ENCODE measurements at places on chromosomes 1 and 21.

GRCh38 chr1:205907794-205908193 lies 35.5 kb downstream of the SLC26A9 start:
- DNase-seq: no peak

- DNase-seq: peak; percentile 50
These were observed 1.9 kb upstream of the DHRS3 start for GRCh38 chr1:12619792-12620487.

DNA sequence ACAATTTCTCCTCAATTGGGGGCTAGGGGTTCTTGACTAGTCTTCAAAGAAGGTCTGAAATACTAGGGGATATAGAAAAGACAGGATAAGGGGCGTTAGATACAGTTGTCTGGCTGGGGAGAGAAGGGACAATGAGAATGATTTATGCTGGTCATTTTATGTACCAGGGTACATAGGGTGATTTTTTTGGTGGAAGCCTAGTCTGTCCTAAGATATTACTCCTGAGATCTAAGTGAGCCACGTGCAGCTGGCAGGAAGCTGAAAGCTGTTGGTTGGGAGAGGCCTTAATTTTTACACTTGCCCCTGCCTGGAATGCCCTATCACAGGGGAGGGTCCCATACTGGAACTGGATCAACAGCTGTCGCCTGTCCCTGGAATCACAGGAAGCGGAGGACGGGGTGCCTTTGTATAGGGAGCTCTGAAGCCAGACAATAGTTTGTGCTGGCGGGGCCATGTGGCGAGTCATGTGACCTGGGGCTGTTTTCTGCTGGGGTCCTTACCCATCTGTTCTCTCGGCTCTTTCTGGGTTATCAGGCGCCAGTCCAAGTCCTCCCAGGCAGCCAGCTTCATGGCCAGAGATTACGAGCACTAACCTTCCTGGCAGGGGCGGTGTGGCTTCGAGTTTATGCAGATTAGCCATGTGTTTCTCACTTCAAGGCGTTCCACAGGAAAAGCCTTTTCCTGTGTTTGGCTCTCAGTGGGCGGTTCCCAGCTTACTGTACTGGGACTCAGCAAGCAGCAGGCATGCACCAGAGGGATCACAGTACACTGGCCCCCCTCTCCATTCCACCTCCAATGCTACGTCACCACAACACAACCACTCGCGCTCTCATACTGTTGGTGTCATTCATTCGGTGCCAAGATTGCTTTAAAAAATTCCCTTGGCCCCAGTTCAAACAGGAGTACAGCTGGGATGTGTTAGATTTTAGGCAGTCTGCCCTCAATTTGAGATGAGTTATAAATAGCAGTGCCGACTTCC lies 27.5 kb downstream of the ARID1A start:
- DNase-seq: peak; percentile 86

- DNase-seq: no peak
These were observed 201.6 kb upstream of the PTBP2 start for GRCh38 chr1:96519851-96520578.

- DNase-seq: no peak
These were observed 4.8 kb downstream of the ARPC5 start for GRCh38 chr1:183630748-183631147.

DNA sequence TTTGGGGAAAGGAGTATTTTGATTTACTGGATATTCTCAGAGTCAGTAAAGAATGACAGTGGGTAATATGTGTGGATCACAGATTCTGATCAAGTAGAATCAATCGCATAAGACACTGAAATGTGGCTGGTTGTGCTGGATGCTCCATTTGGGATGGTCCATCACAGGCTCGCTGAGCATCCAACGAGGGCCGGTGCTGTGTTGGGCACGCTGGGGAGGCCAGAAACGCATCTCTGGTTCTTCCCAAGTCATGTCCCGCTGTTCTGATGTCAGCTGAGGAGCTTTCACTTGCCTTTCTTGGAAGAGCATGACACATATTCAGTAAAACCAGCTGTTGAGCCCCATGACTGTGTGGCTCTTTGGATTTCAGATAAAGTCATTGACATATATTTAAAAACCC lies 72.0 kb downstream of the UMODL1 start:
- DNase-seq: no peak

DNA sequence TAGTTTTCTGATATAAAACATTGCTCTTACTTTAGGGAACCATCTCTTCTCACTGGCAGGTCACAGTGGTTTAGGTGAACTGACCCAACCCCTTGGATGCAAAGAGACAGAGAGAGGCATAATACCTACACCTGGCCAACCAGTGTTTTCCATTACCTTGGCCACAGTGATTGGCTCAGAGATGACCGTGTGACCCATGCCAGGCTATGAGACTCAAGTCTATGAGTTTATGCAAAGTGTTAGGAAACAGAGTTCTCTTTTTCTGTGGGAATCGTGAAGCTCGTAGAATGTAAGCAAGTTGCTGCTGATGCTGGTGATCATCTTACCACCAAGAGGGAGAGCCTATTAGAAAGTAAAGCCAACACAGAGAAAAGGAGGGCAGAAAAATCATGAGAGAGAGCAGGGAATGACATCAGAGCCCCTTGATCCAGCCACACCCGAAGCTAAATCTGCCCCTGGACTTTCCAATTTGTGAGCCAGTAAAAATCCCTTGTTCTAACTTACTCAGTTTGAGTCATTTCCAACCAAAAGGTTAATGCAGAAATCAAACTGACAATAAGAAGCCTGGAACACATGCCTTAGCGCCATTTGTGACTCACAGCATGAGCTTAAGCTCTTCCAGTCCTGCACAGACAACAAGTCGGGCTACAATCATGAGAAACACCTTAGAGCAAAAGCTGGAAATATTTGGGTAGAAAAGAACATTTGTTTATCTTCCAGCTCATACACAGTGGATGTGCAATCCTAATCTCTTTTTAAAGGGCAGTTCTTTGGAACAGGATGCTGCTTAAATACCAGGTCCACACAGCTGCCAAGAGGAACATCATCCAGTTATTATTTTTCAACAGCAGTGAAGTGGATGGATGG lies 81.3 kb upstream of the KAZN start:
- DNase-seq: peak; percentile 91

- no peak for DNase-seq
These were observed 151.7 kb downstream of the SEC16B start for GRCh38 chr1:177817937-177818875.

DNA sequence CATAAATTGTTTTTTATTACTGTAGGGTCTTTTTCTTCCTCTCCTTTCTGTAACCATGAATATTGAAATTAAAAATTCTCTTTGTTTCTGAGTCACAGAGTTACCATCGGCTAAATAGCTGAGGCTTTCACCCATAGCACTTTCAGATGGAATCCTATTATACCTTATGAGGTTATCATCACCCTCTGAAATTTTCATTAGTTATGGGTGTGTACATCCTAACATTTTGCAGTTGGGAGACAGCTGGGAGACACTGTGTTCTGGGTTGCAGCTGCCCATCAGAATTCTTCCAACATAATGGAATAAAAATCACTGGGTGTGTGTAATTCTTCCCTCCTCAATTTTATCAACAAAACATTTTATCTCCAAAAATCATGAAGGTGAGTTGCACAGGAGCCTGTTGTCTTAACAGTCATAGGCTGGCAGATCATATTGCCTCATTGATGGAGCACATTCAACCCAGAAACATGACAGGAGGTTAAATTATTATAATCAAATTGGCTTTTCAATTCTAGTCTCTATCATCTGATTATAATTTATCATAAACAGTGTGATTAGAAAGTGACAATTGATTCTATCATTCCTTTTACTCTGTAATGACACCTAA lies 17.4 kb downstream of the CYYR1 start:
- no peak for DNase-seq

DNA sequence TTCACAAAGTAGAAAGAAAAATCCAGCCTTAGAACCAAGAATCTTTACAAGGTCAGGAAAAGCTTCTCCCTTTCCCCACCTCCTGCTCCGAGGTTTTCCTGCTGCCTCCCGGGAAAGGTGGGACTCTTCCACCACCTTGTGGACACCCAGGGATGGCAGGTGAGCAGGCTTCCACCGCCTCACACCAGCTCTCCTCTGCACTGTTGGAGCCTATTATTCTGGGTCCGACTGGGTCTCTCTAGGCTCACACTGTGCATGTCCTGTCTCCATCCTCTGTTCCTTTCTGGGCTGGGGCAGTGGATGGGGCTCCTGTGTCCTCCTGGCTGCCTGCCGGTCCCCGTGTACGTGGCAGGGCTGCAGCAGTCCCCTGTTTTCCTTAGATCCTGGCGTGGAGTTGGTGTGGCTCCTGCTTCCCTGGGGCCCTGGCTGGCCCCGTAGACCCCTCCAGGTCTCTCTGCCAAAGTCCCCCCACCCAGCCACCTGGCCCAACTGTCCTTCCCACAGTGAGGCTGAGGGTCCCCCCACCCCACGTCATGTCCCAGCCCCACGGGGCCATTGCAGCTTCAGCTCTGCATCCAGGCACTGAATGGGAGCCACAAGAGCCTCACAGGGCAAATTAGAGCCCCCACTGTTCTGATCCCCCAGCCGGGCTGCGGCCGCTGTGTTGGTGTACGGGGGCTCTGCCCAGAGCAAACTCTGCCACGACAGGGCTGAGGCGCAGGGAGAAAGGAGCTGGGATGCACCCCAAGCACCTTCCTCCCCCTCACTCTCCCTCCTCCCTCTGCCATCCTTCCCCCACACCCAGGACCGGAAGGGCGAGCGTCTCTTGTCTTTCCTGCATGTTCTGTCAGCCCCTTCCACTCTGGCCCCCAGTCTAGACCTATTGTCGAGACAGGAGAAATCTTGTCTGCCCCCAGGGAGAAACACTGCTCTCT lies 3.3 kb upstream of the SLC45A1 start:
- peak; percentile 74 for DNase-seq

DNA sequence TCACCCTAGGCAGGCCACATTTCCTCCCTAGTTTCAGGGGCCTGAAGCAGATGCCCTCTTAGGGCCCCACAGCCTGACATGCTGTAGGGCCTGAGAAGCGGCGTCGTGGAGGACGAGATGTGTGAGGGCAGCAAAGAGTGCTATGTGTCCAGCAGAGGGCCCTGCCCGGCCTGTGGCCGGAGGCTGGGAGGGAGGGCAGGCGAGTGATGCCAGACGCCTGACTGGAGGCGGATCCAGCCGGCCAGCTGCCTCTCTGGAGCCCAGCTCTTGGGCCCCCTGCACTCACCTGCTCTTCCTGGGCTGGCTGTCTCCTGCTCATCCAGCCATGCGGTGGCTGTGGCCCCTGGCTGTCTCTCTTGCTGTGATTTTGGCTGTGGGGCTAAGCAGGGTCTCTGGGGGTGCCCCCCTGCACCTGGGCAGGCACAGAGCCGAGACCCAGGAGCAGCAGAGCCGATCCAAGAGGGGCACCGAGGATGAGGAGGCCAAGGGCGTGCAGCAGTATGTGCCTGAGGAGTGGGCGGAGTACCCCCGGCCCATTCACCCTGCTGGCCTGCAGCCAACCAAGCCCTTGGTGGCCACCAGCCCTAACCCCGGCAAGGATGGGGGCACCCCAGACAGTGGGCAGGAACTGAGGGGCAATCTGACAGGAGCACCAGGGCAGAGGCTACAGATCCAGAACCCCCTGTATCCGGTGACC lies at the start of gene GPR37L1:
Gene GPR37L1, plus strand, starts transcription at position 279 of the 697 bp plus-strand sequence. Its CDS starts 47 bp downstream, at position 326.
- DNase-seq: no peak

- no peak for DNase-seq
These were observed 105.2 kb downstream of the XCL2 start for GRCh38 chr1:168438626-168439025.

DNA sequence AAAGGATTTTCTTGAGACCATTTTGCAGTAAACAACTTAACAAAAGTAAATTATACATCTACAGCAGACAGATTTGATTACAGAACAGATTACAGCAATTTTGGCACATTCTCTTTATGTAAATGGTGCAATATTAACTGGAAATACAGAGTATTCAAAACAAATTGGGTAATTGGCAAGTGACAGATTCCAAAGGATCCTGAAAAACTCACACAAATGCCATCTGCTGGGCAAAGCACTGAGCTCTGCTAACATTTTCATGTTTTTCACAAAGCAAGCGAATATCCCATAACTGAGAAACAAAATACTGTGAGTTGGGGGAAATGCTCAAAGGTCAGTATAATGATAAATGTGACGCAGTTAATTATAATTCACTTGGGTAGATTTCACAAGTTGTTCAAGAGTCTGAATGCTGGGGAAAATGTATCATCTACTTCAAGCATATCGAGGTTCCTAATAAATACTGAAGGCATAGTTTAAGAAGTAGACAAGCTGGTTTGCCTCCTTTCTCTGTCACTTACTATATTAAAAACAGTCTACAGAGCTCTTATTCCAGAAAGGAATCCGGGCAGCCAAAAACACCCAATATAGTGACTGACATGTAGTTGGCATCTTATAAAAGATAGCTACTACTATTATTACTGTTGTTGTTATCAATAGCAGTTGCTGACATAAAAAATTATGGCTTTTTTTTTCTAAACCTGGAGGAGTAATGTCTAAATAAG lies 75.8 kb upstream of the SDC3 start:
- DNase-seq: no peak

DNA sequence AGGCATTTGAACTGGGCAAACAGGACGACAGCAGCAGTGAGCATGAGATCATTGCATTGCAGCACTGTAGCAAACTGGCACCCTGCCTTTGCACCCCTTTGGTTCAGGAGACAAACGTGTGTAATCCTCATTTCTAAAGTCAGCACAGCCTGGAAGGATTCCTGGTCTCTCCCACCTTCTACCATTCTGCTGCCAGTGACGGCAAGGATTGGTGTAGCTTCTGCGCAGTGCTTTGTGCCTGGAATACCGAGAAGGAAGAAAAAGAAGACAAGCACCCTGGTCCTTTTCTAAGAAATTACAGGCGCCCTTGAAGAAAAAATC lies 805.3 kb downstream of the USP25 start:
- no peak for DNase-seq

- DNase-seq: no peak
These were observed 24.0 kb upstream of the LRRC3 start for GRCh38 chr21:44431300-44431699.

GRCh38 chr1:220652995-220653394 lies 37.2 kb upstream of the C1orf115 start:
- no peak for DNase-seq

- no peak for DNase-seq
These were observed 11.5 kb downstream of the PALMD start for GRCh38 chr1:99657213-99658030.

DNA sequence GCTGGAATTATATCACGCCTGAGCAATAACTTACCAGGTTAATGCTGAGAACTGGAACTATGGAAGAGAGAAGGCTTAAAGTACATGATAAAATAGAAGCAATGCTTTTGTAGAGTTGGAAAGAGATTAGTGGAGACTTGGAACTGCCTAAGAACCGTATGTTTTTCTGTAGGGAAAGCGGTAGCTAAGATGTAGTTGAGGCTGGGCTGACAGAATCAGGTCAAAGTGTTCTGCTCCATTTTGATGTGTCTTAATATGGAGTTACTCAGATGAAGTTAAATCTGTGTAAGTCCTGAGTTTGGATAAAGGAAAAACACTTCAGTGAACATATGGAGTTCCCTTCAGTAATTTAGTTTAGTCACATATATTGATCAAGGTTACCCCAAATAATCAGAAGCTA lies 860.9 kb upstream of the CXADR start:
- DNase-seq: no peak

GRCh38 chr1:215018555-215018954 lies 64.0 kb upstream of the KCNK2 start:
- no peak for DNase-seq

DNA sequence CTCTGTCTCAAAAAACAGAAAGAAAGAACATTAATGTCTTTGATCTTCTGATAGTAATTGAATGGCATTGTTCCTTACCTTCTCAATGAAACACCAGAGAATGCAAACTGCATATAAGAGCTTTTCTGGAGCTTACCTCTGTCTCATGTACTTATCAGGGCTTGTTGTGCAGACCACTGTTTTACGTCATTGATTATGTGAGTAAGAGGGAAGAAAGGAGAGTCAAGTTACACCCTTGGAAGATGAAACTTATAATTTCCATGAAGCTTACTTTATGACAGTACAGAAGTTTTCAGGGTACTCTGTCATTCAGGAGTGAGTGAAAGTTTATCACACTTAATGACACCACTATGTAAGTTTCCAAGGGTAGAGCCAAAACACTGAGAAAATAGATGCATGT lies 49.0 kb upstream of the MAB21L3 start:
- no peak for DNase-seq

Data from DMS153 (cell line).